Activated CD8-positive, alpha-beta memory T cell treated with anti-CD3 and anti-CD28 coated beads for 1 hour (primary cell): ENCODE measurements at places on chromosomes 5 and 9.

- no peak for DNase-seq
Measured at GRCh38 chr9:93295031-93295430, 111.1 kb downstream of the WNK2 start.

DNA sequence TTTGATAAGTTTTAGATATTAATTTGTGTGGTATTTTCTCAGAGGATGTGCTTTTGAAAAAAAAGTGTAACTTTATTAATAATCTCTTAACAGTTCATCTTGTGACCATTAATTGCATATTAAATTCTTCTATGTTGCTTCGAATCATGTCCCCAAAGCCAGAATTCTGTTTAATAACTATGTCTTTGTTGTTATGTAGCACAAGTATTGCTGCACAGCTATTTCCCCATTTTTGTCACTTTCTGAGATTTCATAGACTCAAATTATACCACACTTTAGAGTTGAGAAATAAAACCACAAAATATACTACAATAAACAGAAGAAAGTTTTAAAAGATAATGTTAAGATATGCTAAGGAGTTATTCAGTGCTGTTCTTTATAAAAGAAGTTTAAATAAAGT, 2.8 kb downstream of the MEF2C start:
- DNase-seq: no peak

GRCh38 chr9:17134396-17135294, at the start of gene CNTLN:
Gene CNTLN, plus strand, starts transcription at chr9:17135040. Its CDS starts 26 bp downstream, at chr9:17135066.
- DNase-seq: no peak

GRCh38 chr5:175021321-175021720, 296.9 kb downstream of the MSX2 start:
- DNase-seq: no peak

- no peak for DNase-seq
Measured at GRCh38 chr5:4083591-4084337, 488.1 kb downstream of the IRX1 start.

- no peak for DNase-seq
Measured at GRCh38 chr5:132556153-132556762, 519 bp upstream of the RAD50 start.

GRCh38 chr5:79008362-79008761, 23.3 kb upstream of the ARSB start:
- no peak for DNase-seq

DNA sequence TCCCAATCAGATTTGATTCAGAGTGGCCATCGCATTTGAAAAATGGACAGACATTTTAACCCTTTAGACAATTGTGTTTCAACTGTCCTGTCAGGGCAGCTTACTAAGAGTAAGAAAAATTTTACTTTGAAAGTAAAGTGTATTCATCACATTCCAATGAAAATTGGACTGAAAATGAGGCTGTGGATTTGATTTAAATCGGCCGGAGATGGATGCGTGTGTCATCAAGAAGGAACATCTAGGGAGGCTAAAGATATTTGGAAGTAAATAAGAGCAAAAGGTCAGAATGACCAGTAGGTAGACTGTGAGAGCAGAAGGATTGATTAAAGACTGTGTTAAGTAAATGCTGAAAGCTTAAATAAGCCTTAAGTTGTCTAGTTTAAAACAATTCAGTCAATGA, 1.5 kb downstream of the ZCCHC7 start:
- no peak for DNase-seq

DNA sequence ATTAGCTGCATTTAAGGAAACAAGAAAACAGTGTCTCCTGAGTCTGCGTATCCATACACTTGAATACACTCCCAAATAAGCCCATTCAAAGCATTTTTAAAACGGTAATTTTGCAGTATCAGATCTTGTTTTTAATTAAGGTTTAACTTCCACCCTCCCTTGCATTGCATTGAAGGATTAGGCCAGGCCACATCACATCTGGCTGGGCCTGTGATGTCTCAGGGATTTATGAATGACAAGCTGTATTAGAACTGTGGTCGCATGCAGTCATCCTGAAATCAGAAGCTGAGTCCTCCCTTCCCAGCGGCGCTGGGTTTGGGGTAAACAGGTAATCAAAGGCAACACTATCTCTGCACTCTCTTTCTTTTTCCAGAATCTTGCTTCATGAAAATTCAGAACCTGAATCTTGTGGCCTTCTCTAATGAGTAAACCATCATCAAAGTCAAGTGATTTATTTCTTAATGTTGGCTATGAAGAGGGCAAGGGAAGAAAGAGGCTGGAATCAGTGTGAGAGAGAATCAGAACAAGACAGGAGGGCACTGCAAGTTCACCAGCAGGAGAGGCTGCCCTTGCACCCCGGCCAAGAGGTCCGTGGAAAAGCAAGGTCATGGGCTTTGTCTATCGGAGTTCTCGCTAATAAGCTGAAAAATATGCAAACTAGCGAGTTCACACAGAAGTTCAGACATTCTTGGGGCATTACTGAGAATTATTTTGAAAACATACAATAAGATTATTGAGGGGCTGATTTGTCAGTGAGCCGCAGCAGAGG, 80.0 kb upstream of the ZSWIM6 start:
- no peak for DNase-seq

- no peak for DNase-seq
Measured at GRCh38 chr5:59543821-59544442, 349.6 kb downstream of the PDE4D start.

DNA sequence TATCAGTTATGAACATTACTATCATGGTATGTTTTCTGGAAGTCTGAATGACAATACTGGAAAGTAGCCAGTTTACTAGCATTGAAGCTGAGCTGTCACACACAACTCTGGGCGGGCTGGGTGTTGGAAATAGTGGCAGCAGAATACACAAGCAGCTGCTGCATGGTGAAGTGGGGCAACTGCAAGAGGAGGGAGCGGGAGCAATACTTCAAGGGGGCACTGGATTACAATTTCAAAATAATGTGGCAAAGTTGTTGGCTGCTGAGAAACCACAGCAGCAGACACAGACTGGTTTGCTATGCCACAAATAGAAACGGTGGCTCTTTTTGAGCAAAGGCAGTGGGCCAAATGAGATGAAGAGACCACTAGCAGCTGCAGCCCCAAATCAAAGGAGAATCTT, 350.2 kb downstream of the KIAA0825 start:
- no peak for DNase-seq

GRCh38 chr5:6719896-6720560, 6.8 kb downstream of the TENT4A start:
- no peak for DNase-seq

DNA sequence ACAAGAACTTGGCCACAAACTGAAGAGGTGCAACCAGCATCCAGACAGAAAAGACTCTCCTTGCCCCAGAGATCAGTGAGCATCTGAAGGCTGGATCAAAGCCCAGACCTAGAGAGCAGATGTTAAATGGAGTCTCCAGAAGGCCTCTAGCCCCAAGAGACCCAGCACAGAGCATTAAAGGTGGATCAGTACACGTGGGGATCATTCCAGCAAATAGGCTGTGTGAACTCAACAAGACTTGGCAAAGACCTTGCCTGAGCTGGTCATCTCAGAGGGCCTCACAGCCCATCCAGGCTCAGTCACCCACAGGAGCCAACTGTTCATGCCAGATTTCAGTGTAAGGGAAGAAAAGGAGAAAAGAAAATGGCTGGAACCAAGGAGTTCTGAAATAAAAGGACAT, 214.0 kb downstream of the ENC1 start:
- DNase-seq: no peak

DNA sequence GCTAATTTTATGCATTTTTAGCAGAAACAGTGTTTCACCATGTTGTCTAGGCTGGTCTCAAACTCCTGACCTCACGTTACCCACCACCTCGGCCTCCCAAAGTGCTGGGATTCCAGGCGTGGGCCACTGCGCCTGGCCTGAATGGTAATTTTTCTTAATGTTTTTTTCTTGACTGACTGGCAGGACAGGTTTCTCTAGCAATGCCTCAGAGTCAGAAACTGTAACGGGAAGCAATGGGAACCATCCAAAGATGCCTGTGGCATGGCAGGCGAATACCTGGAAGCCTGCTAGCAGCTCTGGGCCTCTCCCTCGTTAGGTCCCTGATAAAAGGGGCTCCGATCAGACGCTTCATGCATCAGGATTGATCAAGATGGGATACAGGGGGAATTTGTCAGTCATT, 639.2 kb downstream of the NR2F1-AS1 start:
- DNase-seq: no peak

DNA sequence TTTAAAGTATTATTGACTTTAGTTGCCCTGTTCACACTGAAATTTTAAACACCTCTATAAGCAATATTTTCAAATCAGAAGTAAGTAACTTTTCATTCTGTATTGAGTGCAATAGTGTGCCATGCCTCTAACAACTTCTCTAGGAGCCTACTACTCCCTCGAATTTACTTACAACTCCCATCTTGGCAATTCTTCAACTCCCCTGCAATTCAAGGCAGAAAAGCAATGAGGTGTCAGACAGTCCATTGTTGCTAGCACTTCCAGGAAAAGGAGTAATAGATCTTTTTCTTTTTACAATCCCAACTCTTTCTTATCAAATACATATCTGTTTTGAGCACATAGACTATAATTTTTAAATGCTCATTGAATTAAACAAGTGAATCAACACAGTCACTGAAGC, 222.7 kb upstream of the PUM3 start:
- DNase-seq: no peak

- no peak for DNase-seq
Measured at GRCh38 chr9:110114086-110114858, 93.7 kb downstream of the C9orf152 start.

DNA sequence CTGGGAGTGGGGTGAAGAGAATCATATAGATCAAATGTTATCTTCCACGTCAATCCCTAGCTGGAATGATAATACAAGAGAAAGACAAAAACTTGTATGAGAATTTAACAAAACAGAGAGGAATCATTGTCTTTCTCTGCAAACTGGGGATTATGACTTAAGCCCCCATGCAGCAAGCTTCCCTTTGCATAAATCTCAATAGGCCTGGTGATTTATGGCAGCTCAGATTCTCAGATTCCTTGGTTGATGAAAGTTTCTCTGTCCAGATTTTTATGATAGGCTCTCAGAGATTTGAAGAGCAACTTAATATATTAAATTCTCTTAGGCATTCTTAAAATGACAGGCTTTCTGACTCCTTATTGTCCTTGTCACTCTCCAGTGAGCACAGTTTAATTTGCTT, 56.0 kb downstream of the RASGRF2 start:
- DNase-seq: no peak

DNA sequence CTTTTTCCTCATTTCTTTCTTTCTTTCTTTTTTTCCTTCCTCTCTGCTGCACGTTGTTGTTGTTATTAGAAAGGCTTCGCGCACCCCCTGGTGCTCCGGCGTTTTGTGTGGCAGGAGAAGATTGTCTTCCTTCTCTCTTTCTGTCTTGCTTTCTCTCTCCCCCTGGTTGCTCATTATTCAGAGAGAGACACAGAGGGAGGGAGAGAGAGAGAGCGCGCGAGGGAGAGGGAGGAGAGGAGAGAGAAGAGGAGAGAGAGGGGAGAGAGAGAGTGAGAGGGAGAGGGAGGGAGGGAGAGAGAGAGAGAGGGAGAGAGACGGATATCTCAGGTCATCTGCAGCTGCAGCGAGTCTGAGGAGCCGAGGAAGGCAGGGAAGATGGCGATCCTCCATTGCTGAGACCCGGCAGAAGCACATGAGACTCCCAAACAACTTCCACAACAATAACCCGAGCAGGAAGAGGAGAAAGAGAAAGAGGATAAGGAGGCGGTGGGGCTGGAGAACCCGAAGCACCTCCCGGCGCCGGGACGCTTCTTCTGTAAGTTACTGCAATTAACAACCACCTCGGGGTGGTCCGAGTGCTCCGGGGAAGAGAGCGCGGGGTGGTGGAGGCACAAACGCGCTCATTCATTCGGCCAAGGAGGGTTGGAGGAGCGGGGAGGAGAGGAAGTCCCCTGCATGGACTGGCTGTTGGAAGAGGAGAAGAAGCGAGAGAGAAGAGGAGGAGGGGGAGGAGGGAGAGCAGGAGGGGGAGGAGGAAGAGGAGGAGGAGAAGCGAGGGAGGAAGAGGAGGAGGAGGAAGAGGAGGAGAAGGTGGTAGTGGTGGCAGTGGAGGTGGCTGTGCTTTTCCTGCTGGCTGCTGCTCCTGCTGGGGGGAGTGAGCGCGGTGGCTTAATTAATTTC, at the start of gene ZNF462:
TSS of gene ZNF462 (plus strand) at position 346 of the 900 bp plus-strand sequence. CDS start 60,218 bp downstream, outside the sequence.
- no peak for DNase-seq

- DNase-seq: no peak
Measured at GRCh38 chr5:142959683-142960657, 189.8 kb downstream of the ARHGAP26 start.

GRCh38 chr5:145479857-145480256, 355.3 kb downstream of the PRELID2 start:
- DNase-seq: no peak

- no peak for DNase-seq
Measured at GRCh38 chr9:116238776-116239340, 85.3 kb downstream of the PAPPA start.

GRCh38 chr9:38227656-38228055, 158.6 kb upstream of the SHB start:
- DNase-seq: no peak

- no peak for DNase-seq
Measured at GRCh38 chr9:4371108-4371507, 71.2 kb upstream of the GLIS3 start.

DNA sequence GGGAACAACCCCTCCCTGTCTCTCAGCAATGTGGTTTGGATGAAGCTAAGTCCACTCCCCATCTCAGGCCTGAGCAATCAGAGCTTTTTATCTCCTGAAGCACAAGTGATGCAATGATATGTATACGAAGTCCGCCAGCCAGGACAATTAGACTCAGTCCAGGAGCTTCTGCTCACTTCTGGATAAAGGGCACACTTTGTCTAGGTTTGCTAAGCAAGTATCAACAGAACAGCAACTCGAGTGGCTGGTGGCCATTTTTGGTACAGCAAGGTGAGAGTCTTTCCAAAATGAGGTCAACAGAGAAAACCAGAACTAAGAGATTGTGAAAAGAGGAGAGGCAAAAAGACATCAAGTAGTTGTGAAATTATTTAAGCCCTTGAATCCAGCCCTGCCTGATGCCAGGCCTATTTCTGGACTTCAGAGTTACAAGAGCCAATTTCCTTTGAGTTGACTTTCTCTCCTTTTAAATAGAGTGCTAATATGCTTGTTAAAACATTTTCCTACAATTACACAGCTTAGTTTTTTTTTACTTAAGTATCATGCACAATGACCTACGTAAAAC, 8.2 kb downstream of the NDUFA8 start:
- DNase-seq: no peak

- DNase-seq: no peak
Measured at GRCh38 chr5:167769846-167770413, 521.5 kb upstream of the WWC1 start.

DNA sequence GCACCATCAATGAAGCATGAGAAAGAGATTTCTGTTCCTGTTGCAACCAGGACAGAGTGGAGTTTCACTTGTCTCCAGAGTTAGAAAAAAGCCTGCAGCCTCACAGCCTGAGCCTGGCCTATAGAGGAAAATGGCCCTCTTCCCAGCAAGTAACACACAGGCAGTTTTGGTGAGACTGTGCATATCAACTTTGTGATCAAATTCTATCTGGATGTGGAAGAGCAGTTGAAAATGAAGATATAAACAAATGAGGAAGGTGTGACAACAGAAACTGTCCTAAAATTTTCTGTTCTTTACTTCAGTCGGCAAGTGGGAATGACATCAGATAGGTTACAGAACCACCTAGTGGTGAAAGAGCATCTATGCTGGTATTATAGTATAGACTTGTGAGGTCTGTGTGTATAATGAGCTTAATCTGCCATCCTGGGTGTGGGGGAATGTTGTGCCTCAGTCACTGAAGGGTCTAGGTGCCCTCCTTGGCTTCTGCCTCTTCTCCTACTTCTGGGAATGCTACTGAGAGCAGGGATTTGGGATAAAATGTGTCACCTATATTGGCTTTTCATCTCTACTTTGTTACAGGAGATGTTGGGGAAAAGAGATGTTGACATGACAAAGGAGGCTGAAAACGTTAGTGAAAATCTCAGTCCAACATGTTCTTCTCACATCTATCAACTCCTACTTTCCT, 28.2 kb downstream of the YIPF5 start:
- no peak for DNase-seq

GRCh38 chr9:69637817-69638200, 34.4 kb downstream of the APBA1 start:
- no peak for DNase-seq
